ENCODE measurements at places on chromosomes 11 and 22.

DNA sequence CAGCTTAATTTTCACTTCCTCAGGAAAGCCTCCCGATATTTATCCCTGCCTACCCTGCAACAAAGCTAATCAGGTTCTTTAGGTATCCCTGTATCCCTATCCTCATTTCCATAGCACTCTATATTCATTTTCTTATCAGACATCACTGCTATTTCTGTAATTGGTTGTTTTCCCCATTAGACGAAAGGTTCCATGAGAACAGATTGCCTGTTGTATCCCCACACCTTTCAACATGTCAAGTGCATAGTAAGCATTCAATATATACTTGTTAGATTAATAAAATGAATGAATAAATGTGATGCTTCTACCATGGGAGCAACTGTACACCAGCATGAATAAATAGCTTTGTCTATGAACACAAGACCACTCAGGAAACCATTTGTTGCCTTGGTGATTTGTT is 499.8 kb downstream of the DLG2 start:
- DNase-seq: no peak

GRCh38 chr11:97290464-97291041 is 900.7 kb downstream of the JRKL start:
- DNase-seq: no peak

- DNase-seq: no peak
Measured at GRCh38 chr11:112049777-112050176, 24.0 kb downstream of the PIH1D2 start.

GRCh38 chr22:47130883-47131631 is 368.6 kb downstream of the TBC1D22A start:
- no peak for DNase-seq

- no peak for DNase-seq
Measured at GRCh38 chr22:49666146-49666809, 161.4 kb downstream of the BRD1 start.

DNA sequence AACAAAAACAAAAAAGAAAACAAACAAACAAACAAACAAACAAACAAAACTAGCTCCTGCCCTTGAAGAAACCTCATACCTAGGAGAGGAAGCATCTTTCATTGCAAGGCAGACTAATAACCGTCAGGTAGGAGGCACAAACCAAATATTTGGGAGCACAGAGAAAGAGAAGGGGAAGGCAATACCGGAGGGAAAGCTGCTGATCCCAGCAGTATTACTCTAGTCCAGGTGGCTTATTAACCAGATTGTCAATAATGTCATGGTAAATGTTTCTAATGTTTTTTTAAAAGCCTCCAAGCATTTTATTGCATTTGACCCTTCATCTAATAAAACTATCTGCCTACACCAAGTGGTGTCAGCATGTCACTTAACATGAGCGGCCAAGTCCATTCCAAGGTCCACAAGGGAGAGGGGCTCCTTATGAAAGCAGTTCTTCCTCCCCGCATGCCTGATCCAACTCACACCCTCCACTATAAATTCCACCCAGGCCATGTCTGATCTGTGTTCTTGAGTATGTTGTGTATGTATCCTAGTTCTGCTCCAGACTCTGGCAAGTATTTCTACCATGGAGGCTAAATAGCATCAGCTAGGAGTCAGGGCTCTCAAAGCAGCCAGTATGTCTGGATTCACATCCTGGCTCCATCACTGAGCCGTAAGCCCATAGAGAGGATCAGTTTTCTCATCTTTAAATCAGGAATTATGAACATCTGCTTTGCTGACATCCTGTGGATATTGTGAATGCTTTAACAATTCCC is 208.1 kb upstream of the TENM4 start:
- DNase-seq: no peak

All from colonic mucosa (tissue), 4 donors.